HuH-7 (cell line): ENCODE measurements at places on chromosomes 2 and 18.

DNA sequence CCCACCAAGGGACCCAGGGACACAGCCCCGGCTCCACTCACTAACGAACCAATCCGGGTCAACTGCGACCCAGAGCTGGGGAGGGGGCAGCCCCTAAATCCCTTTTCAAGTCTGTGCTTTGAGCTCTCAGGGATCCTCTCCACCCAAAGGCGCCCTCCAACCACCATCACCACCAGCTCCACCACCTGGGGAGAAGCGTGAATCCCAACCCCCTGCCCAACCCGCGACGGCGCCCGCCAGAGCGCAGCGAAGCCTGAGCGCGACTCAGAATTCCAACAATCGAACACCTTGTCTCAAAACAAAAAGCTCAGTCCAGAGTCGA, 497 bp downstream of the DSC3 start:
- no peak for DNase-seq

DNA sequence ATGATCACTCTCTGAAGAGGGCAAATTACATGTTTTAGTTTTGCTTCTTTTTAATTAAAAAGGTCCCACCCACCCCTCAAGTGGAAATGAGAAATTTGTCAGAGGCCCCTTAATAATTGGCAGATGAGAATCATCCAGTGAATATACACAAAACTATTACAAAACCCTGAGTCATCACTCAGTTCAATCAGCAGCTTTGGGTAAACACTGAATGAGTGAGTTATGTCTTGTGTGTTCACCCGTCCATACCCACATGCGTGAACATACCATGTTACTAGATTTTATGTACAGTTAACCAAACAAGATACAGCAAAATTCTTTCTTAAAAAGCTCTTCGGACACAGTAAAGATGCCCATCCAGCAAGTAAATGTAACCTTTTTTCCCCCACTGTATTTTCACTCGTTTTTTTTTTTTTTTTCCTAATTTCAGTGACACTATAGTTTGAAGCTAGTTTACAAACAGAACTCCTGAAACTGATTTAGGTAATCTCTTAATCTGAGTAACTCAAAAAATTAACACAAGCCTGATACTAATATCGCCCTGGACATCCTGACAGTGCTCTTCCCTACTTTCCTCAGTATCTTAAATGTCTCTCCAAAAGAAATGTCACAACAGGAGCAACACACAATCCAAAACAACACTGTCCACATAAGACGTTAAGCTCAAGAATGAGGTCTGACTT, 1.4 kb downstream of the PSME4 start:
- DNase-seq = peak; percentile 73

DNA sequence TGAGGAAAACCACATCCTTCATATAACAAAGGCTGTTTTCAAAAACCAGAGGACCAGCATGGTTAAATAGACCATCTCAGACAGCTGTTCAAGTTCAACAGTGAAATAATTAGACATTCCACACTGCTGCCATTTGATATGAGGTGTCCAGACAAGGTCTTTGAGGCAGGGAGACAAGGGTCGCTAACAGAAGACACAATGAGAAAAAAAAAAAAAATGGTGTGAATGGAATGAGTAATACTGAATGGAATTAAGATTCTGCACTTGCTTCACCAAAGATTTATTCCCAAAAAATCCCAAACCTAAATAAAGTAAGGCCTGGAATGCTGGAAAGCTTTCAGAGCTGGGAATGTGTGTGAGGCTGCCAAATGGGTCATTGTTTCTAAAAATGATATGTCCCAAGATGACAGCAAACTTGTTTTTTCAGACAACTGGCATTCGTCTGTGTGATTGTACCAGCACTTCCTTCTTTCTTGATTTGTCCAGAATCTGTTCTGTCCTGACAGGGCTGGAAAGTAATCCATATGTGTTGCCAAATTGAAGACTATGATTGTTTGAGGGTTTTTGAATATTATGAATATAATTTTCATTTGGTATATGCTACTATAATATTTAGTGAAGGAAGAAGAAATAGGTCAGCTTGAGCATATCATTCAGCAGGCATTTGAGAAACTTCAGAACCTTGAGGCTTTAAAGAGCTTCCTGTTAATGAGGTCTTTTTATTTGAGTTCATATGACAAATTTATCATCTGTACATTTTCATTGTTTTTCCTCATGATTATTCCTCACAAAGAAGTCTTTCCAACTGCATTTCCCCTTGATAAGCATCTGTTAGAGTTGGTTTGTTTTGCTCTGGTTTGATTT, 85.2 kb upstream of the ITGA4 start:
- no peak for DNase-seq

DNA sequence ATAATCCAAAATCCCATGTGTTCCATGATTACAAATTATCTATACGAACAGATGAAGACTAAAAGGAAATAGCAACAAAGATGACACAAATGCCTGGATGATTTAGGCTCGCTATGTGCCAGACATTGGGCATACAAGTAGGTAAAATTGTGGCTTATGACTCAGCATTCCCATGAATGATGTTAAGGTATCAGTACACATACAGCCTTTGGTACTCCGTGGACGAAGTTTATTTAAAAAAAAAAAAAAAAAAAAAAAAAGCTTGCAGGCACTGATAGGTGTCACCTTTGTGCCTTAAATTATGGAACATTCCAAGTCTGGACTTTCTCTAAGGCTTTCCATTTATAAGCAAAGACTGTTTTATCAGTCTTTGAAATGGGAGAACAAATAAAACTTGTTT, 2.7 kb downstream of the CHAC2 start:
- DNase-seq = no peak

DNA sequence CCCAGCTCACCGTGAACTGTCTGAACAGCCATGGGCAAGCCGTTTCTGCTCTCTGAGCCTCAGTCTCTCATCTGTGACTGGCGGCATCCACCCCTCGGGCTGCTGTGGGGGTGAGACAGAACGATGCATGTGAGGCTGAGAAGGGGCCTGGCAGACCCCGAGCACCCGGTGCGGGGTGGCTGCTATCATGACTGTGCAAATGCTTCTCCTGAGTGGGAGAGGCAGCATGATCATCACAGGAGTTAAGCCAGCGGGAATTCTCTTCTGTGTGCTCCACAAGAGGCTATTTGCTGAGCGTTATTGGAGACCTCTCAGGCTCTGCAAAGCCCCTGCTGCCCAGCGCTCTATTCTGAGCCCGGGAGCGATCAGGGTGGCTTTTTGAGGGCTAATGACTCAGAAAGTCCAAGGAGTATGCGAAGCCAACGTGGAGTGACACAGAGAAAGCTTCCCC, 45.8 kb upstream of the ID2 start:
- DNase-seq = no peak

- no peak for DNase-seq
Measured at GRCh38 chr2:220336771-220337170, 709.3 kb downstream of the SLC4A3 start.

- no peak for DNase-seq
Measured at GRCh38 chr2:178304333-178304732, 110.0 kb downstream of the OSBPL6 start.
